ENCODE measurements at places on chromosomes 5 and 9.

DNA sequence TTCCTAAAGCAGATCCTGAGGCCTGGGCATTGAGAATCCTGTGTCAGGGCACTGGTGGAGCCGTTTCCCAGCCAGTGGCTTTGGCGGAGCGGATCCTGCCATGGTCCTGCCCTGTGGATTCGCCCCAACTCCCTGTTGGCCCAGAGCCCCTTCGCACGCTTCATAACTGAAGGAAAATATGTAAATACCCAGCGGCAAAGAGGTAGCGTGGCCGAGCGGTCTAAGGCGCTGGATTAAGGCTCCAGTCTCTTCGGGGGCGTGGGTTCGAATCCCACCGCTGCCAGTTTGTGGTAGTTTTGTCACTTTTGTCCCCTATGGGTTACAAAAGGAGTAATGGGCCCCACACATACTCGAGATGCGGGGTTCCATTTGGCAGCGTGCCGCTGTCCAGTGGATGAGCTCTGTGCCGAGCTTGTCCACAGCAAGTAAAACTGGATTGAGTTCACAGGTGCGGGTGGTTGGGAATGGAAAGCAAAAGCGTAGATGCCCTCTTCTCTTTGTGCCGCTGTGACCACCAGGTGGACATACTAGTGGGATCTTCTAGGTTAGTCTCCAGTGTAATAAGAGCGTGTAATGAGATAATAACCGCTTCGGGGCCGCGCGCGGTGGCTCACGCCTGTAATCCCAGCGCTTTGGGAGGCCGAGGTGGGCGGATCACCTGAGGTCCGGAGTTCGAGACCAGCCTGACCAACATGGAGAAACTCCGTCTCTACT lies 17.3 kb downstream of the TRIM7 start:
- peaks cover 26% of the 10 kb centered on the region for H3K27me3 ChIP-seq
- DNase-seq, result peak; percentile 85
- peak overlapping the region; percentile 98 for H3K27ac ChIP-seq
- H3K4me1 ChIP-seq, result peaks cover 11% of the 10 kb centered on the region
- peak overlapping the region; percentile 97 for H3K4me3 ChIP-seq
- H3K36me3 ChIP-seq, result peaks cover 9% of the 10 kb centered on the region

DNA sequence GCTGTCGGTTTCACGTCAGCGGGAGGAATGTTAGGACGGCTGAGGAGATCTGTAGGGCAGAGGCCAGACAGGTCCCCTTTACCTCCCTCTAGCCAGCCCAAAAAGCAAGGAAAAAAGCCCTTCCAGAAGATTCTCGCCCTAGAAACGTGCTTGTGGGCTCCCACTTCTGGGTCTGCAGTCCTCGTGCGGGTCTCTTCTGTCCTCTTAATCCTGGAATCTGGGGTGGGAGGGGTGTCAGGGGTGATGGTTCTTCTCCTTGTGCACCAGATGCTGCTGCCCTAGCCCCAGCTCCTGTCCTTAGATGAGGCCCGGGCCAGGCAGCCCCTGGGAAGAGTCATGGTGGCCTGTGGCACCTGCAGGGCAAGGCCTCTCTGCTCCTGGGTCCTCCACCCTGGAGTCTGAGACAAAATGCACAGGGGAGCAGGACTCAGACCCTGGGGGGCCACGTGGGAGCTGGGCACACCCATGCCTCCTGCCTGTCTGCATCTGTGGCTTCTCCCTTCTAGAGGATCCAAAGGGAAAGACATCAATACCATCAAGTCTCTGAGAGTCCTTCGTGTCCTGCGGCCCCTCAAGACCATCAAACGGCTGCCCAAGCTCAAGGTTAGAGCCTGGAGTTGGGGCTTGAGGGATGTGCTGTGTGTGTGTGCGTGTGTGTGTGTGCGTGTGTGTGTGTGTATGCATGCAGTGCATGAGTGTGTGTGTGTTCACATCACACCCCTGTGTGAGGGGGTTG lies 174.2 kb downstream of the CACNA1B start:
- no peak overlapping the region for H3K27ac ChIP-seq
- H3K36me3 ChIP-seq, result no peaks in the 10 kb centered on the region
- peaks cover 6% of the 10 kb centered on the region for H3K4me1 ChIP-seq
- H3K4me3 ChIP-seq, result no peak overlapping the region
- peak; percentile 52 for DNase-seq

DNA sequence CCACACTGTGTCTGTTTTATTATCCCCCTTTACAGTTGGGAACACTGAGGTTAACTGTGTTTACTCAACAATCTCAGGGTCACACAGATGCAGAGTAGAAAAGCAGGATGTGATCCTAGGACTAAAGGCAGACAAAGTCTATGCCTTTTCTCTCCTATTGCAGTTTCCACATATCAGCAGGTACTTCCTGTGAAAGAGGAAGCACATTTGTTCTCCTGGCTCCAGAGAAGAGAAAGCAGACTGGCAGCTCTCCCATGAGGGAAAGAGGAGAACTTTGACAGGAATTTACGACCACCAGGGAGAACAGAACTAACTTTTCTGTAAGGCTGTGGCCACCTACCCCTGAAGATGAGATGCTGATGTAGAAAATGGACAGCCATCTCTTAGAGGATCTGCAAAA lies 84.2 kb upstream of the TNC start:
- no peak overlapping the region for H3K4me3 ChIP-seq
- H3K36me3 ChIP-seq, result no peaks in the 10 kb centered on the region
- H3K27me3 ChIP-seq, result peaks cover 24% of the 10 kb centered on the region
- peaks cover 19% of the 10 kb centered on the region for H3K4me1 ChIP-seq
- H3K27ac ChIP-seq, result no peak overlapping the region

GRCh38 chr5:36450229-36451014 lies 148.7 kb upstream of the RANBP3L start:
- no peak overlapping the region for H3K27ac ChIP-seq
- DNase-seq, result no peak

DNA sequence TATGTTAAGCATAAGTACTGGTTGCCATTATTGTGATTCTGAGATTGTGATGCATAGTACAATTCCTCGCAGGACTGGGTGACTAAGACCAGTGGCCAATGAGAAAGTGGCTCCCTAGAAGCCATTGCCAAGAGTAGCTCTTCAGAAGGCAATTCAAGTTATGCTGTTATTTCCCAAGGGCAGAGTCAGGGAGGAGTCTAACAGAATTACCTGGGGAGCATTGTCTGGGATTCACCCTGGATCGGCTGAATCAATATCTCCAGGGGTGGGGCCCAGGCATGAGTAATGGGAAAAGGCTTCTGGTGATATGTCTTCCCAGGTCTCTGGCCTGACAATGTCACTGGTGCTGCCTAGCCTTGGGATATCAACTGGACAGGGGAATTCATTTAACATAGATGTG lies 10.9 kb upstream of the ARHGEF28 start:
- peaks cover 2% of the 10 kb centered on the region for H3K4me1 ChIP-seq
- H3K36me3 ChIP-seq, result no peaks in the 10 kb centered on the region
- H3K27ac ChIP-seq, result no peak overlapping the region

DNA sequence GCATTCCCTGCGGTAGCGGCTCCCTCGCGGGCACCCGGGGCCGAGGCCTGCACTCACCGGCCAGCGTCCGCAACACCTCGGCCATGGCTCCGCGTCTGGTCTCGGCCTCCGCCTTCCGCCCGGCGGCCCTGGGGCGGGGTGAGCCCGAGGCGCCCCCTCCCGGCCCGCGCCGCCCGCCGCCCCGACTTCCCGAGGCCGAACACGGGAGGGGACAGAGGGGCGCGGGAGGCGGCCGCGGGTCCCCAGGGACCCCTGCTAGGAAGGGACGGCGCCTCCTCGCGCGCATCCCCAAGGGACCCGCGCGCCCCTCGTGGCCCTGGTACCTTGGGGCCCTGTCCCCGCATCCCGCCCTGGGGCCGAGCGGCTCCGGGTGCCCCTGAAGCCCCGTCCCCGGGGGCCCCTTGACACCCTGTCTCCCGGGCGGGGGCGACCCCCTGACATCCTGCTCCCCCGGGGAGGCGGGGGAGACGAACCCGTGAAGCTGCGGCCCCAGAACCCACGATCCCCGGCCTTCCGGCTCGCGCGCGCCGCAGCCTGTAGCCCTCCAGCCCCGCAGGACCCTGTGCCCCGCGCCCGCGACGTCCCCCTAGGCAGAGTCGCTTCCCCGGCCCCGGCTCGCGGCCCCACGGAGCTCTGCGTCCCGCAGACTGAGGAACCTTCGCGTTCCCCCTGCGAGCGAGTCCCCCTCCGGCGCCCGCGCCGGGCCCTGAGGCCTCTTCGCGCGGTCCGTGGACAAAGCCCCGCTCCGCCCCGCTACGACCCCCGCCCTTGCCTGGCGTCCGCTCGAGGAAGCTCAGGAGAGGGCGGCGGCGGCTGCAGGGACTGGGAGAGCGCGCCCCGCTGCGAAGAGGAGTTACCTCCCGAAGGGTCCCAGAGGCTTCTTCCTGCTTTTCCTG lies at the start of gene ABO:
Gene ABO (minus strand): TSS at position 97 of the 896 bp plus-strand sequence.
- no peaks in the 10 kb centered on the region for H3K36me3 ChIP-seq
- H3K4me1 ChIP-seq, result peaks cover 7% of the 10 kb centered on the region
- peaks cover 68% of the 10 kb centered on the region for H3K27me3 ChIP-seq
- DNase-seq, result peak; percentile 70

GRCh38 chr9:16769291-16769690 lies 101.2 kb downstream of the BNC2 start:
- no peaks in the 10 kb centered on the region for H3K27me3 ChIP-seq
- peaks cover 27% of the 10 kb centered on the region for H3K4me1 ChIP-seq
- no peak overlapping the region for H3K27ac ChIP-seq
- DNase-seq, result no peak
- H3K4me3 ChIP-seq, result no peak overlapping the region
- H3K36me3 ChIP-seq, result no peaks in the 10 kb centered on the region

DNA sequence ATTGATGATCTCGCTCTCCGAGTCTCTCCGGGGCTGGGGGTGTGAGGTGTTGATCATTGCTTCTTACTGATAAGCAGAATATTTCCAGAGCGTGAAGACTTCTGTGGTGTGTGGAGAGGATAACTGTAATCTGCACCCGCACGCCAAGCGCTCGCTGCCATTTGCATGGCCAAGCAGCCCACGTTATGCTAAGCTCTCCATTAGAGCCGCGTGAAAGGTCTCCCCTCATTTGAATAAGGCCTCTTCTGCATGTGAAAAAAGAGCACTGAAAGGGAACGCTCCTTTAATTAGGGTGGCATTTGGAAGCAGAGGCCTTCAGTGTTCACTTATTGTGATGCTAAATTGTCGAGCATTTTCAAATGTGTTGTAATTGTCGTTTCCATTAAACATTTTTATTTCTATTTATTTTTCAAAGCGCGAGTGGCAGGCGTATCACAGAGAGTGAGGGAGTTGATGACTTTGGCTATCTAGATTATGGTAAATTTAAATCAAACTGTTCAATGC lies 163.6 kb upstream of the IRX2 start:
- H3K4me1 ChIP-seq, result no peaks in the 10 kb centered on the region
- peaks cover 22% of the 10 kb centered on the region for H3K27me3 ChIP-seq
- H3K27ac ChIP-seq, result no peak overlapping the region
- peaks cover 4% of the 10 kb centered on the region for H3K36me3 ChIP-seq
- DNase-seq, result peak; percentile 27

- H3K4me3 ChIP-seq, result no peak overlapping the region
- H3K27me3 ChIP-seq, result peaks cover 3% of the 10 kb centered on the region
- no peaks in the 10 kb centered on the region for H3K4me1 ChIP-seq
- no peaks in the 10 kb centered on the region for H3K36me3 ChIP-seq
Measured at GRCh38 chr5:32812399-32812798, 101.3 kb downstream of the NPR3 start.

- H3K27me3 ChIP-seq, result peaks cover 12% of the 10 kb centered on the region
- peaks cover 3% of the 10 kb centered on the region for H3K4me1 ChIP-seq
- no peak overlapping the region for H3K4me3 ChIP-seq
Measured at GRCh38 chr9:18143073-18143745, 330.7 kb upstream of the ADAMTSL1 start.

All from type B pancreatic cell (in vitro differentiated cells).